ENCODE measurements at places on chromosomes 6 and 20. TPM values are rescaled to one million over a fixed set of nuclear protein-coding genes. Genes with fewer than 3 reads are reported as not detected.
A peak's percentile ranks its signal among the peaks of the same experiment; 100 is the strongest.

DNA sequence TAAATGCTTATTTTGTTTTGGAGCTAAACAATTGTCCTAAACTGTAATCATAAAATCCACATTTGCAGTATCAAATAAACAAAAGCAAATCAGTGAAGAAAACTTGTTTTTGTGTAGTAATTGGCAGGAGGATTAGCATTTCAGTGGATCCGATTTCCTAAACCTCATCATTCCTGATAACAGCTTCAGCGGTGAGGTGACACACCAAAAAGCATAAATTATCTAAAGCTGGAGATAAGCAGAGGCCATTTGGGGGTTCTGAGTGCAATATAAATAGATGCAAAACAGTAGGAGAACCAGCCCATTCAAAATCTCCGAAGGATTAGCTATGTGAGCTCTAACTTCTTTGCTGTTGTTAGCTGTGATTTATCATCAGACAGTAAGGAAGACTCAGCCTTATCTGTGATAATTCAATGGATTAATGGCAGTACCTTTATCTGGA is 235.8 kb downstream of the EPHA7 start:
- DNase-seq, result no peak

DNA sequence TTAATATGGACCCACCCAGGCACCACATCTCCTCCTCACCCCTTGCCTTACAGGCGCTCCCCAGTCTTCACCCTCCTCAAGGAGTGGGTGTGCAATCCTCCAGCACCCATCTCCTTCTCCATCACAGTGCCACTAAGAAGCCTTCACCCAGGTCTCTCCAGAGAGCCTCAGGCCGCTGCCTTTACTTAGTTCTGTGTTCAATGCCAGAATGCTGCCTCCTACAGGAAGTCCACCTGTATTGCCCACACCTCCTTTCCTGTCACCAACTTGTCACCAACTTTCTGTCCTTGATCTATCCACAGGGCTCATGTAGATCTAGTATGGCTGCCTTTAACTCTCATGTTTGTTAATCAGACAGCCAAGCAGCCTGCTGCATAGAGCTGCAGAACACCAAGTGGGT is 586 bp upstream of the LST1 start:
- DNase-seq, result no peak

- no peak for DNase-seq
These were observed 40.7 kb upstream of the EXOC2 start for GRCh38 chr6:733431-734219.

GRCh38 chr20:9227896-9228615 is 159.2 kb downstream of the PLCB4 start:
- no peak for DNase-seq

- no peak for DNase-seq
These were observed 207.3 kb downstream of the OTOR start for GRCh38 chr20:16955462-16955861.

GRCh38 chr6:40997234-40997957 is 41.6 kb downstream of the UNC5CL start:
- peak; percentile 38 for DNase-seq

HLA-DQA2 gene
- 1.2 TPM for polyA plus RNA-seq

- no peak for DNase-seq
These were observed 100.4 kb downstream of the CD83 start for GRCh38 chr6:14217728-14218518.

DNA sequence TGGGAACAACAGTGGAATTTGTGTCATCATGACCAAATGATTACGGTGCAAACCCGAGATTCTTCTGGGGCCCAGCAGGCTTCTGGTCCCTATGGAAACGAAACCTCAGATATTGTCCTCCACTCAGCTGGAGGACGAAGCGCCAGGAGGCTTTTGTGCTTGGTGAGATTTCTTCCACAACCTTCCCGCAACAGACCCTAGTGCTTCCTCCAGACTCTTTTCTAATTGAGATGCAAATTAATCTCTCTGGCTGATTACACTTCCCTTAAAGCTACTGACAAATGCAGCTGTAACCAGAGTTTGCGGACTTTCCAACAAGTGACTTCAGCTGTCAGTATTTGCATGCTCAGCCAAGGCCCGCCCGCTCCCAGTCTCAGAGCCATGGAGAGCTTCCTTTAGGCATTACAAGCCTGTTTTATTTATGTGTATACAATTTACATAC is 96.0 kb downstream of the INSM1 start:
- no peak for DNase-seq

TRIM40 gene
- polyA plus RNA-seq, result not detected

DNA sequence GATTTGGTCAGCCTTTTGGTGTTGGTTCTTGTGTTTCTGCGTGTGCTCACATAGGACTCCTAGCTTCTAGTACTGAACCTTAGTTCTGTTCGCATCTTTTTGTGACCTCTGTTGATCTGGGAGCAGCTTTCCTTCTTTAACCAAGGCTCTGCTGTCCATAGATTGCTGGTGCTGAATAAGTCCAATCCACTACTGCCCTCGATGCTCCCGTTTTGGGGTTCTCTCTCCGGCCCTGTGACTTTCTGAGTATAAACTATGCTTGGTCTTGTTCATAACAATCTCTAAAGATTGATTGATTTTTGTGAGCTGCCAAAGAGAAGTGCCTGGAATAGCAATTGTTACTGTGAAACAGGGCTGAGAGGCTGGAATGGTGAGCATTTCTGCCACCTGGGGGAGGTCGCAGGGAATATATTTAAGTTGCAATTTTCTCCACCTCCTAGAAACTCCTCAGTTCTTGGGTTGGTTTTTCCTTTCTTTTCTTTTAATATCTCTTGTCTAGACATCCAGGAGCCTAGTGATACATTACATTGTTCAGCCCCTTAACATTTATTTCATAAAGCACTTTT is 422.9 kb upstream of the CHD6 start:
- no peak for DNase-seq

DNA sequence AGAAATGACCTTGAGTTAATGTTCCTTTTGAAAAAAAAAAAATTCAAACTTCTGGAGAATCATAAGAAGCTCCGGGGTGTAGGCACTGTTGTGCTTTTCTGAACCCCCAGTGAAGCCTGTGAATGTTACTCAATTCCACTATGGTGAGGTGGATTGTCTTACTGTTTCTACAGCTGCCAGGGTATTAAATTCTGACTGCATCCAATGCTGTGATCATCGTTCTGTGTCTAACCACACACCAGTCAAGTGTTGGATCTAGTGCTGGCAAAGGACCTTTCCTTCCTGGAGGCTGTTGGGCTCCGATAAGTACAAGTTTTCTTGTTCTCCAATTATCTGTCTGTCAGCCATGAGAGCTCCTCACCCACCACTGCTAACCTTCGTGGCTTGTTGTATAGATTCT is 162.0 kb upstream of the EPHA7 start:
- no peak for DNase-seq

DNA sequence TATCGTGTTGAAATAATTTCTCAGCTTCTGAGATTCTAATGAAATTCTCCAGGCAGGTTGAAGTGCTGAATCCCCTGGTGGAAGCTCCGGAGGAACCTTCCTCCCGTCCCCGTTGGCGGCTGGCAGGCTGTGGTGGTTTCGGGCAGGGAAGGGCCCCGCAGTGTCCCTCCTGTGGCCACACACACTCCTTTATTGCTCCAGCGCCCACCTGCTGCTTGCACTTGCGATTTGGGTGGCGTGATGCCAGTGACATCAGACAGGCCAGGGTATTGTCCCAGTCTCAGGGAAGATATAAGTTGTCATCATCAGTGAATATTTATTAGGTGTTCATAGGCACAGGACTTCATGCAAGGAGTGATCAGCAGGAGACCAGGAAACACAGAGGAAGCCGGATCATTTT is 530.4 kb downstream of the QKI start:
- no peak for DNase-seq

DNA sequence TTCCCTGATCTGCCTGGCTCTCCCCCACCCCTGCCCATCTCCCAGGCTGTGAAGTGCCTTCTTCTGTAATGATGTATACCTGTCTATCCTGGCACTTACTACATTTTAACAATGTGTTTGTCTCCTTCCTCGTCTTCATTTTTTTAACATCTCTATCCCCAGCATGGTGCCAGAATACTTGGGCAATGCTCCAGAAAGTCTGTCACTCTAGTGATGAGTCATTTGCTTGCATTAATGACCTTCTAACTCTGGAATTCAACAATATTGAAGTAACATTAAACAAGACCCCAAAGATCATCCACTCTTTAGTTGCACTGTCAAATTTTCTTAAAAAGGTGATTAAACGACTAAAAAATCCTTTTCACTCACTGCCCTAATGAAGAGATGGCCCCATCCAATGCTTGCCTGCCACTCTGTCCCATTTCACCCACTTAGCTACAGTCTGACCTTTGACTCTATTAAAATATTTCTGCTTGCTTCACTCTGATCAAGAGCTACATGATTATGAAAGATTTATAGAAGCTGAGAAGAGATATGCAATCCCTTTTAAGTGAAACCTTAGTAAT is 7.7 kb upstream of the KLHL31 start:
- no peak for DNase-seq

DNA sequence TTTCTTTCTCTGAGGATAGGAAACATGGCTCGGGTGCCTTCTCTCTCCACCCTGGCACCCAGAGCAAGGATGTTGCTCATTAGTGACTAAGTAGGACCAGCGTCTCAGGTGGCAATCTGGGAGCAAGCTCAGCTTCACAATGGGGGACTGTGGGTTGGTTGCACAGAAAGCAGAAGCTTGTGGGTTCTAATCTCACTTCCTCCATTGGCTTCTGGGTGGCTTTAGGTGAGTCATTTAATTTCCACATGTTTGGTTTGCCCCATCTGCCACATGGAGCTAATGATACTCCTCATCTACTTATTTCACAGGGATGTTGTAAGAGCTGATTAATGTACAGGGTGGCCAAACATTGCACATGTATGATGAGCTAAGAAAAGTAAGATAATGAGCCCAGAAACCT is 54.8 kb upstream of the AKIRIN2 start:
- no peak for DNase-seq

MYBL2 gene
- polyA plus RNA-seq, result 20.6 TPM

GRCh38 chr6:126374372-126374771 is 34.5 kb downstream of the CENPW start:
- no peak for DNase-seq

DNA sequence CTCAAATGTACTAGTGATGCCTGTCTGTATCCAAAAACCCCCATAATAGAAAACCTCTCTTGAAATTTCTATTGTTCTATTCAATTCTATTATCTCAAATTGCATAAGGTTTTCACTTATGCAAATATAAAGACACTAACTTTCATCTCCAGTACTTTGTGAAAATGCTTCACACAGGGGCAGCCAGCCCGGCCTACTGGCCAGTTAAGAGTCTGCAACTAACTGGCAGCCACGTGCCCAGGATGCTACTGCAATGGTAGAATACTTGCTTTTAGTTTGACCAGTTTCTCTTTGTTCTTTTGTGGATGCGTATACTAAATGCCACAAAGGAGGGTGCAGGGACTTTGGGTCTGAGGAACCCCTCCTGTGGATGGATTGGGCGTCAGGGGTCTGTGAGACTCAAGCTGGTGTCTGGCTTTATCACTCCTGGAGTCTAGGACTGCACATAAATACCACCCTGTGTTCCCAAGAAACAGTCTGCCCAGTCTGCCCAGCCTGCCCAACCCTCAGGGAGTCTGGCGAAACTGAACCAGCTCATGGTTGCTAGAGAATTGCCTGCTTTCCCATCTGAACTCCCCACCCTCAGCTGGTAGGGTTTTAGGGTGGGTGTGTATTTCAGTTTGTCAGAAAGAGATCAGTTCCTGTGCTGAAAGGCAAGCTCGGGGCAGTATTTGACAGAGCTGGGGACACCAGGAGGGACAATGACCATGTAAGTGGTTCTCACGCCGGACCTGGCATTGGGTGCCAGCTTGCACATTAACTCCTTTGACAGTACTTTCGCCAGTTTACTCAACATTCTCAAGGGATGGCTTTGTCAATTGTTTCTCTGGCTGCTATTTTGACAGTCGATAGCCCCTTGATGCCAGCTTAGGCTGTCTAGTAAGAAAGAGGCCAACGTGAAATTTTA is 558.2 kb upstream of the JAG1 start:
- DNase-seq, result no peak

GRCh38 chr6:161303628-161304340 is 29.9 kb upstream of the AGPAT4 start:
- no peak for DNase-seq

DAAM2 gene
- polyA plus RNA-seq, result 45.1 TPM

FGD2 gene
- 5.3 TPM for polyA plus RNA-seq

GRCh38 chr6:43376551-43376981 is 7.1 kb upstream of the ZNF318 start:
- DNase-seq, result no peak

GRCh38 chr20:48732081-48732829 is 95.5 kb downstream of the PREX1 start:
- no peak for DNase-seq

DNA sequence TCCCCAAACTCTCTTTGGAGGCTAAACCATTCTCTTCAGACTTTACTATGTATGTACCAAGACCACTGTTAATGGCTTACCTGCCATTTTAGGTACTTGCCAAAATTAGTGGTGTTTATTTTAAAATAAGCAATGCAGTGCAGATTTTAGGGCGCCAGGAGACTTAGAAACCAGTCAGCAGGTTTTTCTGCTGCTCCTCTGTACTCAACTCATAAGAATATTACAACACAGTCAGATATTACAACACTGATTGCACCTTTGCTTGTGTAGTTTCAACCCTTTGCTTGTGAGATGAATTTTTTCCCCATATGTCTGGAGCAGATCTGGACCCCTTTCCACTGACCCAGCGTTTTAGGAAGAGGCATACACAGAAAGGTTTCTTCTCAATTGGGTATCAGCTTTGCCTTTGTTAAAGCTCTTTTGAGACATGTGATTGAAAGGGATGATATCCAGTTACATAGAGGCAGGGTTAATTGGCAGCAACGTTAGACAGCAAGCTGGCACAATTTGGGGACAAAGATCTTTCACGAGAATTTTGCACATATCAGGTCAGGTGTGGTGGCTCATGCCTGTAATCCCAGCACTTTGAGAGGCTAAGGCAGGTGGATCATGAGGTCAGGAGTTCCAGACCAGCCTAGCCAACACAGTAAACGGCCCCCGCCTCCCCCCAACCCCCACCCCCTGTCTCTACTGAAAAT is 6.2 kb downstream of the TTPAL start:
- DNase-seq, result no peak

Data from right lung (tissue), 10 donors.